ENCODE measurements at places on chromosomes 5 and 9.
A peak's percentile ranks its signal among the peaks of the same experiment; 100 is the strongest.

DNA sequence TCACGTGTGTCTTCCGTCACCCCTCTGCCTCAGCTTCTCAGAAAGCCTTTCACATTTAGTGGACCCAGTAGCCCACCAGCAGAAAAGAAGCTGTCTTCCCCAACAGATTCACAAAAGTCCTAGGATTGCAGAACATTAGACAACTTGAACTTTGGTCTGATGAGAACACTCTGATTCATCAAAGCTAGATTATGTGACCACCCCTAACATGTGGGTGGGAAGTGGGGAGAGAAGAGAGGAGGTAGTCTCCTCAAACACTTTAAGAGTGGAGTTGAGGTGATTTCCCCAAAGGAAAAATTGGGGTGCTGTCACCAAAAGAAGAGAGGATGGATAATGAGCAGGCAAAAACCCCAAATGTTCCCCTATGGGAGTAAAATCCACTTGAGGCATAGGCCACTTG, 41.4 kb upstream of the SMIM23 start:
- no peak for DNase-seq

GRCh38 chr5:168085261-168086031, 206.0 kb upstream of the WWC1 start:
- no peak for DNase-seq

DNA sequence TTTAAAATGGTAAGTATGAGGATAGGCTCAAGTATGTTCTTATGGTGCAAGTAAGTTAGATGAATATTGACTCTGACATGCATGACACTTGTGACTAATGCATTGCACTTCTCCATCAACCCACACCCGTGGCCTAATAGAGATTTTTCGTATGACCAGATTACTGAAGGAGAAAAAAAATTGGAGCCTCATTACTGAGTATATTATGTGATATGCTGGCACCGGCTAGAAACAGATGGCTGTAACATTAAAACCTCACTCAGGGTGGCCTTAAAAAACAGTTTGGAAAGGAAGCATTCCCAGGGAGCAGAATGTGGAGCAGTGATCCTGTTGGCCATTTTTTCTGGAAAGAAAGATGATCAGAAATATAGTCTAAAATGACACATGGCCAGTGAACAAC, 766.4 kb downstream of the PRELID2 start:
- DNase-seq = no peak

DNA sequence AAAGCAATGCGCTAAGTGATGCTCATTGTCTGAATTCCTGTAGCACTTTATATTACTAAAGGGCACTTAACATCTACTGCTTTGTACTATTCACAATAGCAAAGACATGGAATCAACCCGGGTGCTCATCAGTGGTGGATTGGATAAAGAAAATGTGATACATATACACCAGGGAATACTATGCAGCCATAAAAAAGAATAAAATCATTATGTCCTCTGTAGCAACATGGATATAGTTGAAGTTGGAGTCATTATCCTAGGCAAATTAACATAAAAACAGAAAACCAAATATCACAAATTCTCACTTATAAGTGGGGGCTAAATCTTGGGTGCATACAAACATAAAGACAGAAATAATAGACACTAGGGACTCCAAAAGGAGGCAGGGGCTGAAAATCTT, 308.3 kb downstream of the TRPM3 start:
- DNase-seq = no peak

GRCh38 chr9:114207845-114208244, 52.5 kb downstream of the COL27A1 start:
- no peak for DNase-seq

GRCh38 chr9:104970271-104970987, 42.5 kb upstream of the ABCA1 start:
- peak; percentile 67 for DNase-seq

DNA sequence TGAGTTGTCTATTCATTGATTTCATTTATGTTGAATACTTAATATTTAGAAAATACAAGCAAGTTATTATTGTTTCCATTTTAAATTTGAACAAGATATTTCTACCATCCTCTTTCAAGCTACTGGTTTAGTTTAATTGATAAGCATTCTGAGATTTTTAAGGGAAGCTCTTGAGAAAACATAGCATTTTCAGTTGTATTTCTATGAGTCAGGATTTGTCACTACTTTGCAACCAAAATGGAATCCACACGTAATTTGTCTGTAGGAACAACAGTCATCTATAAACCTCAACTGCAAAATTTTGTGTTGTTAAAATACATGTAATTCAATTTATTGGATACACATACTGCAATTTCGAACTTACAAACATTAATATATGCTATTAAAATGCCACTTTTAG, 74.0 kb downstream of the PRR16 start:
- DNase-seq = no peak

DNA sequence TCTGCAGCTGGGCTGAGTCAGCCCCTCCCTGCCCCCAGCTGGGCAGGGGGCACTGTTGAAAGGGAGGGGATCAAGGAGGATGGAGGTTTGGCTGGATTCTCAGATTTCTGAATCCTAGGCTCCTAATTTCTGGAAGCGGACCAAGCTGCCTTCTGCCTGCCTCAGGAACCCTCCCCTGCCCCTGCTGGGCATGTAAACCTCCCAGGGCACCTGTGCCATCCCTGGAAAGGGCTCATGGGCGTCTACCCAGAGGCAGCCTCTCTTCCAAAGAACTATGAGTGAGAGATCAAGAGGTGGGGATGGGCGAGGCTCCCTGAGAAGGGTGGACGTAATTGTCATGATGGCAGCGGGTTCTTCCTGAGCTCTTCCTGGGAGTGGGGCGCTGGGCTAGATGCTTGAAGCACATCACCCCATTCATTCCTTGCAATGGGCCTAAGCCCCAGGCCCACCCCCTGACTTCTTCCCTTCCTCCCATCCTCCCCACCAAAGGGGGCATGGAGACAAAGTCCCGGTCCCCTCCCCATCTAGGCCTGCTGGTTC, 21.6 kb downstream of the CSF1R start:
- no peak for DNase-seq

GRCh38 chr5:73008831-73009230, 53.0 kb downstream of the FCHO2 start:
- DNase-seq = no peak

GRCh38 chr5:67815455-67816391, 399.8 kb upstream of the PIK3R1 start:
- DNase-seq = no peak

GRCh38 chr5:32916648-32917047, 205.5 kb downstream of the NPR3 start:
- DNase-seq = no peak

- no peak for DNase-seq
Observed at GRCh38 chr9:89718651-89719050, 113.8 kb downstream of the GADD45G start.

DNA sequence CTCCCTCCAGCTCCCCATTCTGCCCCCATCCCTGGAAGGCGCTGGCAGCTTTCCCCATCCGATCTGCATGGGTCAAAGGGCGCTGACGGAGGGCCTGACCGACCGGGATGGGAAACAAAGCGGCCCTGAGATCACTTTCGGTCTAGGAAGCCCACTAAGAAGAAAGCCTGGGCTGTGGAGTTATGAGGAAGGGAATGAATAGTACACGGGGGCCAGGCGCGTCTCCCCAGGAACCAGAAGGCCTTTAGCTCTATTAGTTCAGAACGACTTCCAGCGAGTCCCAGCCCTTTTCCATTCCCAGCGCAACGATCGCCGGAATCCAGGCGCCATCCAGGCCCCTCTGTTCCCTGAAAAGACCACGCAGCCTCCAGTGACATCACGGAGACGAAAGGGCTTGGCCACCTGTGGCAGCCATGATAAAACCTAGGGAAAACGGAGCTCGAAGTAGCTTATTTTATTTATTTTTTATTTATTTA, 70.1 kb upstream of the CCDC180 start:
- DNase-seq = no peak

GRCh38 chr9:114450833-114451706, 54.2 kb downstream of the WHRN start:
- no peak for DNase-seq

DNA sequence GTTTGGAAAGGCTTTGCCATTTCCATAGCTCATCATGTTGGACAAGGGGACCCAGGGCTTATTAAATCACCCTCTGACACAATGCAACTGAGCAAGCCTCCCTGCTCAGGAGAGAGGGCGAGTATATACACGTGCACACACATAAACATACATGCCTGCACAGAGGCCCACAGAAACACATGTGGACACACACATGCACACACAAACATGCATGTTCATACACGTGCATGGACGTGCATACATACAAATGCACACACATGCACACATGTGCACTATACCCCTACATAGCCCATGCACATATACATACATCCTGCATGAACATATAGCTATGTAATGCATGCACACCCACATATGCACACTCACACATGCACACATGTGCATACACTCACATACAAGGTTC, 99.5 kb upstream of the ALDH1B1 start:
- DNase-seq = no peak

DNA sequence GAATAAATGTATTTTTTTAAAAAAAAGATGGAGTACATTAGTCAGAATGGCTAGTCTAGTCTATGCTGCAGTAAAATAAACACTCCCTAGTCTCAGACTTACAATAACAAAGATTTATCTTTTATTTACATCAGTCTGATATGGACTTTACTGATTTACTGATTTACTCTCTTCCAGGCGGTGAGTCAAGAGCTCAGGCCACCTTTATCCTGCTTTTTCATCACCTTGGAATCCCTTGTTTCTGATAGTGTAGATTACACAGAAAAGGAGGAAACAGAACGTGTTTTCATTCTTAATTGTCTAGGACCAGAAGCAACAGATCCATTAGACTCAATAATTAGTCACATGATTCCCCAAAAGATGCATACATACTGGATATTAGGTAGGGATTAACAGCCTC, 290.1 kb upstream of the TRPC7 start:
- peak; percentile 1 for DNase-seq

DNA sequence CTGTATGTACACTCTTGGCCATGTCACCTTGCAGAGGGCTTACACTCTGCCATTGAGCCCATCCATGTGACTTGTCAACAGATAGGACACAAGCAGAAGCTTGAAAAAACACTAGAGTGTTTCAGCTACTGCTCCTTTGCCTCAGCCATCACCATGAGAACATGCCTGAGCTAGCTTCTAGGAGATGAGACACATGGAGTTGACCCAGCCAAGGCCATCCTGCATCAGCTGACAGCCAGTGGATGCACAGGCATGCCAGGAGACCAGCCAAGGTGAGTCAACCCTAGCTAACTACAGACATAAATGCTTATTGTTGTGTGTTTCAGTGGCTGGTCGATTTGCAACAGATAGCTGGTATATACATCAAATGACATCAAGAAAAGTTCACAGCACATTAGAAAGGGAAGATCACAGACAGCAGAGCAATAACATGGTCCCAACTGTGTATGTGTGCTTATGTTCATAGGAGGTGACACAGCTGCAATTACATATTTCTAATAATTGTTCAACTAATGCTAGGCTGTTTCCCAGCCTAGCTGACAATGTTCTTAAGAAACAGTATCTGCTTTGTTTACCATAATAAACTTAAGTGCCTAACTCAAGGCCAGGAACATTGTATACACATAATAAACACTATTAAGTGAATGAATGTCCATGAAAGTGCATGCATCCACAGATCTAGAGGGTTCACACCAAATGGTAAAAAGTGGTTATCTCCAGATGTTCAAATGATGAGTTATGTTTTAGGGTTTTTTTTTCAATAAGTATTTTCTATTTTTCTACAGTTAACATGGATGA, 105.7 kb downstream of the SPOCK1 start:
- no peak for DNase-seq

- no peak for DNase-seq
Observed at GRCh38 chr5:130425424-130425823, 521.2 kb downstream of the CHSY3 start.

DNA sequence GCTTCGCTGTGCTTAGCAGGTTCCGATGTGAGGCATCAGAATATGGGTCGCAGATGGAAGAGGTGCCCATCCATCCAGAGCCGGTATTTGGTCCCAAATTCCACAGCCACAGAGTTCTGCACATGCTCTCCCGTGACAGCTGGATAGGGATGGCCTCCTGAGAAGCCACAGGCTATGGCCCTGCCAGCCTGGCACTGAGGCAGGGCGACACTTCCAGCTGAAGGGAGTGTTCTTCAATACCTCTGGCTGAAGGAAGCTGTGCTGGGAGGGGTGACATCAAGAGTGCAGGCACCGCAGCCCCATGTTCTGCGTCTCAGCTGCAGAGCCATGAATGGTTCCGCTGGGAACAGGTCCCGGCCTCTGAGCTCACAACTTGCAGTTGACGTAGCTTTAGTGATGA, 83.4 kb upstream of the SIMC1 start:
- DNase-seq = no peak

DNA sequence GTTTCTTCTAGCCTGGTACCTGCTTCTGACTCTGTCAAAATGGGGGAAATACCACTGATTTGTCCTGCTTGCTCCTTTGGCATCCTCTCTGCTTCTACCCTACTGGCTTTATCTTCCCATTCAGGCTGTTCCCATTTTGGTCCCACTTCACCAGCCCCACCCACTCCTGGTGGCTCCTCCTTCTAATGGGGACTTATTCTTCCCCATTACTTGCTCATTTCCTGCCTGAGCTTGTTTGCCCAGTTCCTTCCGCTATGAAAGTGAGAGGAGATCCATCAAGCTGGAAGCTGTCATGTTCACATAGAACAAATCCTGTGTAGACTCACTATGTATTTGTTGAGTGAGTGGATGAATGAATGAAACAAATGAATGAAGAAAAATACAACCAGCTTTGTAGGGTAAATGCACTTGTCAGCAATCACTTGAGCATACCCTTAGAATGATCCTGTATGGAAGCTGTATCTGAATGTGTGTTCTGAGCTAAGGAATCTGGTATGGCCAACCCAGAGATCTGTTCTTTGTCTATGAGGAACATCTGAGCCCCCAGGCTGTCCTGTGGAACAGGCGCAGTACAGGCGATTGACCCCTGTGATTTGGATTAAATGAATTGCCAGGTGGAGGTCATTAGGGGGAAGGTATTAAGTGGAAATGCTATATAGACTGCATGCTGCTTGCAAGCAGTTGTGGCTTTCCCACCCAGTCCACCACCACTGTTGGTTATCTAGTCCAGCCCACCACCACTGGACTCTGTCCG, 89.5 kb downstream of the APBA1 start:
- DNase-seq = no peak

DNA sequence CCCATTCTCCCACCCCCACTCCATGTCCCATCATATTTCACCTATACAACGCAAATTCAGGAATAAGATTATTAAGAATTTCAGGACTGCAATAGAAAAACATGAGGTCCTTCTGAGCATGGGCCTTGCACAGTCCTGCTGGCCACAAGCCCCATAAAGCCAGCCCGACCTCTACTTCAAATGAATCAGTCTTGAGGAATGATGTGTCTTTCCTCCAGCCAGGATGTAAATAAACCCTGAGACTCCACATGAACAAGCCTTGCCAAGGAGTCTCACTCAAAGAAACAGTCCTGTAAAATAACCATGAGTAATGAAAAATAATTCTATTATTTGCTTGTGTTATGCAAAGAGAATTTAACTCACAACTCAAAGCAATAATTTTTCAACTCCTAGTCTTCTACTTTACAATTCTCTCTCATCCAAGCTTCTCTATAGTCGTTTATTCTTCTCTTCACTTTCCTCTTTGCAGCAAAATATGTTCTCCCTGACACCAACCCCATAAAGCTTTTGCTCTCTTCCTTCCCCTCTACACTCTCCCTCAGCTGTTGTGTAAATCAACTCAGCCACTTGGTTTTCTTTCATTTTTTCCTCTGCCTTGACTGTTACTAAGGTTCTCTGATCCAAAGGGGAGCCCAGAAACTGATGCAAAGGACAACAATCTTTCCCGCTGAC, 140.1 kb upstream of the MOCS2 start:
- DNase-seq = peak; percentile 91

GRCh38 chr5:151063142-151063989, 17.5 kb downstream of the TNIP1 start:
- DNase-seq = no peak

GRCh38 chr9:462121-462520, 247.5 kb downstream of the DOCK8 start:
- no peak for DNase-seq

Measured in skeletal muscle cell (primary cell).